Activated CD4-positive, alpha-beta T cell treated with anti-CD3 and anti-CD28 coated beads for 36 hours (primary cell): ENCODE measurements at places on chromosomes 6 and 20. TPM values are rescaled to one million over a fixed set of nuclear protein-coding genes. Genes with fewer than 3 reads are reported as not detected.

Gene SGK2
- 0.65 TPM for total RNA-seq

GRCh38 chr20:32589256-32589655, 4.1 kb upstream of the NOL4L start:
- H3K36me3 ChIP-seq, result no peaks in the 10 kb centered on the region
- peaks cover 16% of the 10 kb centered on the region for H3K4me1 ChIP-seq
- DNase-seq, result no peak
- peaks cover 5% of the 10 kb centered on the region for H3K27me3 ChIP-seq
- no peak overlapping the region for H3K27ac ChIP-seq
- H3K4me3 ChIP-seq, result no peak overlapping the region

GRCh38 chr20:50528129-50528528, 17.9 kb downstream of the PTPN1 start:
- no peak overlapping the region for H3K4me3 ChIP-seq
- H3K27ac ChIP-seq, result no peak overlapping the region
- peaks cover 31% of the 10 kb centered on the region for H3K4me1 ChIP-seq
- DNase-seq, result no peak
- H3K36me3 ChIP-seq, result peaks cover 9% of the 10 kb centered on the region

- peaks cover 5% of the 10 kb centered on the region for H3K4me1 ChIP-seq
- no peak overlapping the region for H3K27ac ChIP-seq
- H3K27me3 ChIP-seq, result peaks cover 2% of the 10 kb centered on the region
These were observed 228.7 kb upstream of the RREB1 start for GRCh38 chr6:6878887-6879585.

Gene WFDC2
- total RNA-seq, result 0.56 TPM

DNA sequence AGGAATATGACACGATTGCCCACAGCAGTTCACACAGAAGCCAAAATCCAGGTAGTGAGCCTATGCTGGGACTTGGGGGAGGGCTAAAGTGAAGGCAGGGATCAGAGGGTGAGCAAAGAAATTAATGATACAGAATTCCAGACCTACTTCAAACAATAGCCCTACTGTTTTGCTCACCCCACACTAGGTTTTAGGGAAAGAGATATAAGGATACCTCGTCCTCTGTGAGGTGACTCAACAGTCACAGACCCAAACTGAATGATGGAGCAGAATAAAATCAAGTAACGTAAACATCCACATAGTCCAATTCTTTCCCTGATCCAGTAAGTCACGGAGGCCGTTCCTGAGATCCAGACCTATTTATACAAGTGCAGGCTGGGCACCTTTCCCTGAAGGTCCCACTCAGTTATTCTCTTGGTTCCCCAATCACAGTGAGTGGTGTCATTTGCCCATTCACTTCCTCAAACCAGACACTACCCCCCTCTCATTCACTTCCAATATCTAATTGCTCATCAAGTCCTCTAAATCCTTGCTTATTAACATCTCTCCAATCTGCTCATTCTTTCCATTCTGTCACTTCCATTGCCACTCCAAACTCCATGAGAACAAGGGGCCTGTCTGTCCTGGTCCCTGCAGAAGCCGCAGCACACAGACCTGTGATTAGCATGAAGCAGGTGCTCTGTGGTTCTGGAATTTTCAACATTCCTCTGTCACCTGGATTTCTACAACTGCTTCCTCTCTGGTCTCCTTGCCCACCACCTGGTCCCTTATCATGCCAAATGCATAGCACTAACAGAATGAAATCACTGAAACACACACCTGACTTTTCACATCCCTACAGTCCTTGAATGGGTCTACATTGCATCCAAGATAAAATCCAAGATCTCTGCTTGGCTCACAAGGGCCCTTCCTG, 55.9 kb downstream of the ATXN1 start:
- peak overlapping the region; percentile 74 for H3K4me3 ChIP-seq
- H3K36me3 ChIP-seq, result peaks cover 14% of the 10 kb centered on the region
- H3K27me3 ChIP-seq, result no peaks in the 10 kb centered on the region
- DNase-seq, result no peak
- peaks cover 64% of the 10 kb centered on the region for H3K4me1 ChIP-seq
- peak overlapping the region; percentile 2 for H3K27ac ChIP-seq

Gene OR12D3
- total RNA-seq, result not detected

- peaks cover 23% of the 10 kb centered on the region for H3K27me3 ChIP-seq
- no peak overlapping the region for H3K27ac ChIP-seq
- H3K4me3 ChIP-seq, result no peak overlapping the region
These were observed 35.2 kb downstream of the BMP6 start for GRCh38 chr6:7761051-7761450.

GRCh38 chr6:134723081-134723871, 226.6 kb downstream of the ALDH8A1 start:
- no peak overlapping the region for H3K27ac ChIP-seq
- H3K27me3 ChIP-seq, result peaks cover 9% of the 10 kb centered on the region
- no peaks in the 10 kb centered on the region for H3K36me3 ChIP-seq

DNA sequence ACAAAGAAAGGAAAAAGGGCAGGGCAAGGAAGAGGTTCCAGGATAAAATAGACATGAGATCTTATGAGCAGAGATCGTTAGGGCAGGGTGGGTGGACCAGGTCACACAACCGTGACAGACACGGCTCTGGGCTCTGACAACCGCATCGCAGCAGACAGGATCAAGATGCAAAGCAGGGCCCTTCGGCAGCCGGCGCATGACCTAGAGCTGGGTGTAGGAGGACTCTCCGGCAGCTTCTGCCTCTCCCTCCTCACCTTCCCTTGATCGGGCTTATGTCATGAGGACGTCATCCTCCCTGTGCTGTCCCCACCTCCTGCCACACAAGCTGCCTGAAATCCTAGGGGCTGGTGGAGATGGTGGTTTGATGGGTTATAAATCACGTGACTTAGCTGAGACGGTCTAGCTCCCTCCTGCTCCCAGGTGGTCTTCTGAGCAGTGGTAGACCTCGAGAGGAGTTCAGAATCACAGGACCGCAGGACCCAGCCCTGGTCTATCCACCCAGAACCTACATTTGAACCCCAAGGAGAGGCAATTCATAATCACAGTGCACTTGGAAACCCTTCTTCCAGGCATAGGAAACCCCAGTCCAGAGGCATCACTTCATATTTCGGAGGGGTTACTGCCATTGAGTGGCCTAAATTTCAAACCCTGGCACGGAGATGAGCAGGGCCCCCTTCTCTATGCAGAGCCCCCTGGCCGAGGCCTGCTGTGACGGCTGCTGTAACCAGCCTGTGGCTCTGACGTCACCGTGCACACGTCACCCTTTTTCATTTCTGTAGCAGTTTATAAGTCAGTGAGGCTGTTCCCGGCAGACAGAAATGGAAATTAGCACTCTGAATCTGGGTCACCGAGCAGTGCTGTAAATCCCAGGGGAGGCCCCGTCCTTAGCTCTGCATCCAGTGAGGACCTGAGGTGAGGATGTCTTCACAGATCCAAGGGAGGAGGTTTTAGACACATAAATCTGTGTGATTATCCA, 8.7 kb upstream of the CCR6 start:
- no peaks in the 10 kb centered on the region for H3K27me3 ChIP-seq
- no peaks in the 10 kb centered on the region for H3K36me3 ChIP-seq
- peak; percentile 83 for DNase-seq
- H3K27ac ChIP-seq, result peak overlapping the region; percentile 84

- H3K4me3 ChIP-seq, result no peak overlapping the region
- H3K4me1 ChIP-seq, result peaks cover 5% of the 10 kb centered on the region
- no peak overlapping the region for H3K27ac ChIP-seq
These were observed 34.1 kb upstream of the TBC1D7 start for GRCh38 chr6:13362412-13362811.

DNA sequence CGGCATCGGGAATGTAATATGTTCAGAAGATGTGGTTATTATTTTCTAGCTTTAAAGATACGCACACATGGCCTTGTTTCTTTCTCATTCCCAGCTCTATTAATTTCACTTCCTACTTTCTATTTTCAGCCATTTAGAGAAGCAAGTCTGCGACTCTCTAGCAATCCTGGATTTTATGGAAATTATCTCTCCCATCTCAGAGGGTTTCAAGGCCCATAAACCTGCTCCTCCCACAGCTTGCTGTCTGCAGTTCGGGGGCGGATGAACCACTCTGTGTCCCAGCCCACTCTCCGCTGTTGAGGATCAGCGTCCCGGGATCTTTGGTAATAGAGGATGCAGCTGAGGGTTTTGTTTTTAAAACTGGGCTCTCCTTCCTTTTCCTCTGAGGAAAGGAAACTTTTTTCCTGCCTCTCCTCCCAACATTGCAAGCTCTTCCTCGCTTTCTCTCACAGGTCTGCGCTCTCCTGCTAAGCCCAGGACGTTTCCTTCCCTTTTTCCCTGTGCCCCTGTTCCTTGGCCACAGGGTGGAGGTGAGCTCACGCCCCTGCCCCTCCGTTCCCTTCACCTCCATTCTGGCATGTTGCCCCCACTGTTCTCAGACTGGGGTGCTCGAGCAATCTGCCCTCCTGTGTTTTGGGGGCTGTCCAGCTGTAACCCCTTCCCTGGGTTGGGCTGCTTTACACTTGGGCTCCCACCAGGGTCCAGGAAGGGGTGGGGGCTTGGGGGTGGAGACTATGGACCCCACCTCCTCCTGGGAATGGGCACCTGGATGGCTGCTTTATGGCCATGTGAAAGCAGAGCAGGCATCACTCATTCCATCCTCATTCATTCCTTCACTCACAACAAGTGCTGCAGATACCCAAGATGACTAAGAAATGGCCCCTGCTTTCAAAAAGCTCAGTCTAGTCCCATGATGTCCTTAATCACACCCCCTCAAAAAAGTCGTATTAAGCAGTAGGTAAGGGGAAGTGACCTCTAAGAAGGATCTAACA, 54.9 kb downstream of the ZBTB9 start:
- H3K4me1 ChIP-seq, result peaks cover 7% of the 10 kb centered on the region
- H3K27me3 ChIP-seq, result peaks cover 10% of the 10 kb centered on the region
- H3K27ac ChIP-seq, result no peak overlapping the region
- no peak overlapping the region for H3K4me3 ChIP-seq
- H3K36me3 ChIP-seq, result no peaks in the 10 kb centered on the region

Gene ADA
- 33.8 TPM for total RNA-seq

Gene RCAN2
- total RNA-seq, result 0.91 TPM

DNA sequence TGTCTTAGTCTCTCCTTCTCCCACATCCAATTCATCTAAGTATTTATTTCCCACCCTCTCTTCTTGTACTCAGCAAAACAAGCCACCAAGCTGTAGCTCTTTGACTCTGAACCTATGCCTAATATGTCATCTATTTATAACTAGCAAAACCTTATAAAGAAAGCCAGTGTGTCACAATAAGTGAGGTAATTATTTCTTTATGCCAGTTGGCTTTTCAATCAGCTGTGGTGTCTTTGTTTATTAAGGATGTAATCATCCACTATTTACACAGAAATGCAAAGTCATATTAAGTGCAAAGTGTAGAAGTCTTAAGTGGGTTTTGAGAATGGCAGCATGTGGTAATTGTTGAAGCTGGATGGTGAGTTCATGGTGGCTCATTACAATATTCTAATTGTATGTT, 215.2 kb upstream of the HTR1E start:
- H3K4me3 ChIP-seq, result no peak overlapping the region
- H3K4me1 ChIP-seq, result no peaks in the 10 kb centered on the region
- no peak overlapping the region for H3K27ac ChIP-seq
- DNase-seq, result no peak
- H3K36me3 ChIP-seq, result no peaks in the 10 kb centered on the region

DNA sequence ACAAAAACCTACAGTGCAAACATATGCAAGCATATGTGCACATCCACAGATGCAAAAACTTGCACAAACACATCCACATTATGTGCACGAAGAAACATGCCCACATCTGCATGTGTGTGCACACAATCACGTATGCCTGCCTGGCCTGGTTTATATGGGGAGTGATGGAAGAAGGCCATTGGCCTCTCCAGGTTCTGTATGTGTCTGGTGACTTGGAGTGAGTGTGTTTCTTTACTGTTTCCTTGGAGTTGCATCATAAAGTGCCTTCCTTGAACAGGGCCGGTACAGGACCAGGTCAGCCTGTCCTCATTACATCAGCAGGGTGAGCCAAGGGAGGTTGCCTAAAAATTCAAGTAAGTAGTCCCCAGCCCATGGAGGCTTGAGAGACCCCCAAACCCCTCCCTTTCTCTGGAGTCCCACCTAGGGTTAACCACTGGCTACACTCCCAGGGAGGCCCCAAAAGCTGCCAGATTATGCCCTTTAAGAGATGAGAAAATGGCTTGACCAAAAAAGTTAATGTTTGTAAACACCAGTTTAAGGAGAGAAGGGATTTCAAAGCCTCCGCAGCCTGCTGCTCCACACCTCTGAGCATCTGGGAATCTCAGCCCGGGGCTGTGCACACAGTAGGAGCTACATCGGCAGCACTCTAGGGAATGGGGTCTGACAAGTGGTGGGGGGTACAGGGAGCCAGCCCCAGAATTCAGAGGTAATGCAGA, 140.8 kb downstream of the VEGFA start:
- H3K27me3 ChIP-seq, result peaks cover 2% of the 10 kb centered on the region
- H3K4me3 ChIP-seq, result no peak overlapping the region
- no peaks in the 10 kb centered on the region for H3K4me1 ChIP-seq
- DNase-seq, result no peak
- H3K36me3 ChIP-seq, result no peaks in the 10 kb centered on the region
- H3K27ac ChIP-seq, result no peak overlapping the region

DNA sequence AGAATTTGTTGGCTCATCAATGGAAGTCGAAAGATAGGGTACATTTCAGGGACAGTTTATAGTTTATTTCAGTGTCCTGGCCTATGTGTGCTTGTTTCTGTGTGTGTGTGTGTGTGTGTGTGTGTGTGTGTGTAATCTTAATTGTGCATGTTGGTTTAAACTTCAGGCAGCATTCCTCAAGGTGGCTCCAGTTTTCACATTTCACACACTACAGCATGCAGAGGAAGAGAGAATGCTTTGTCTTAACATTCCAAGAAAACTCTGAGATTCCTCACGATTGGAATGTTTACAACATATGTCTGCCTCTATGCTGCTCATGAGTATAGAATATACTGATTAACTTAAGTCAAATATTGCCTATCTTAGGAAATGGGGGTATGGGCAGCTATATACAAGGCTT, 332.6 kb upstream of the EPHA7 start:
- DNase-seq, result no peak
- H3K27me3 ChIP-seq, result no peaks in the 10 kb centered on the region
- no peaks in the 10 kb centered on the region for H3K4me1 ChIP-seq
- H3K36me3 ChIP-seq, result no peaks in the 10 kb centered on the region

Gene UFL1
- 27.3 TPM for total RNA-seq

DNA sequence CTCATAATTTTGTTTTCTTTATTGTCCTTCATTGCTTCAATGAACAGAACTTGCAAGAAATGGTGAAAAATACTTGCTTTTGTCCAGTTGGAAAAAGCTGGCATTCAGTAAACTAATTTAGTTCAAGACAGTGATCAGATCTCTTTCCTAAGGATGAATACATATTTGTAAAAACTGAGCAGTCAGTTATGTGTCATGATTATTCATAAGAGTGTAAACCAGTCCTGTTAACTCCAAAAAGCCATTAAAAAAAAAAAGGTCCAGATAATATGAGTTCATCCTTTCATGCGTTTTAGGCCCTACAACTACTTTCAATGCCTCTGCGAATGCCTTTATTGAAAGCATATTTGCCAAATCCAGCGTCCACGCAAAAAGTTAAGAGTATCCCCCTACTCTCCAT, 609 bp downstream of the PGM3 start:
- DNase-seq, result no peak
- H3K27me3 ChIP-seq, result no peaks in the 10 kb centered on the region
- H3K36me3 ChIP-seq, result peaks cover 23% of the 10 kb centered on the region
- peak overlapping the region; percentile 95 for H3K4me3 ChIP-seq

GRCh38 chr6:16950302-16950701, 151.5 kb upstream of the STMND1 start:
- no peak overlapping the region for H3K27ac ChIP-seq
- no peak for DNase-seq
- peaks cover 27% of the 10 kb centered on the region for H3K4me1 ChIP-seq
- no peak overlapping the region for H3K4me3 ChIP-seq

Gene GPSM3
- total RNA-seq, result 94.8 TPM

Gene SAMD3
- total RNA-seq, result 2.4 TPM

Gene HLA-DRB1
- total RNA-seq, result 16.6 TPM

Gene TMC2
- total RNA-seq, result not detected
